Calu3 (cell line): ENCODE measurements at places on chromosomes 7 and 10.

- peaks cover 13% of the 10 kb centered on the region for H3K27me3 ChIP-seq
- H3K36me3 ChIP-seq, result no peaks in the 10 kb centered on the region
These were observed 37.0 kb upstream of the CNNM1 start for GRCh38 chr10:99292159-99292558.

DNA sequence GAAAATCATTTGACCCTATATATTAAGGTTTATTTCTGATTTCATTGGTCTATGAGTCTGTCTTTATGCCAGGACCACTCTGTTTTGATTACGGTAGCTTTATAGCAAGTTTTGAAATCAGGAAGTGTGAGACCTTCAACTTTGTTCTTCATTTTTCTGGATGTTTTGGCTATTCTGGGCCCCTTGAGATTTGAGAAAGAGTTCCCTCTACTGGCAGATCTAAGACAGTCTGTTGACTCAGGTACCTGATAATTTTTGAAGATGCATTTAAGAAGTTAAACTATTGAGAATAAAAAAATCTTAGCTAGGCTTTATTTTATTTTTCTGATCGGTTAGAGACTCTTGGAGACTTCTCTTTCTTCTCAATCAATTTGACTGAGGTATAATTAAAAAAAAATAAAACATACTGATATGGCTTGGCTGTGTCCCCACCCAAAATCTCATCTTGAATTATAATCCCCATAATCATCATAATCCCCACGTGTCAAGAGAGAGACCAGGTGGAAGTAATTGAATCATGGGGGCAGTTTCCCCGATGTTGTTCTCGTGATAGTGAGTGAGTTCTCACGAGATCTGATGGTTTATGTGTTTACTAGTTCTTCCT lies 209.2 kb downstream of the SNX10 start:
- H3K36me3 ChIP-seq, result peaks cover 9% of the 10 kb centered on the region
- H3K4me1 ChIP-seq, result peaks cover 24% of the 10 kb centered on the region
- H3K27ac ChIP-seq, result no peak overlapping the region
- no peak for DNase-seq

GRCh38 chr7:52017802-52018679 lies 701.4 kb upstream of the COBL start:
- no peaks in the 10 kb centered on the region for H3K36me3 ChIP-seq
- H3K4me1 ChIP-seq, result no peaks in the 10 kb centered on the region
- H3K4me3 ChIP-seq, result peak overlapping the region; percentile 42
- no peak overlapping the region for H3K27ac ChIP-seq

GRCh38 chr7:152173372-152174070 lies 148.0 kb downstream of the GALNT11 start:
- H3K4me1 ChIP-seq, result no peaks in the 10 kb centered on the region
- no peak overlapping the region for H3K4me3 ChIP-seq
- no peaks in the 10 kb centered on the region for H3K27me3 ChIP-seq
- H3K27ac ChIP-seq, result no peak overlapping the region
- H3K36me3 ChIP-seq, result peaks cover 16% of the 10 kb centered on the region

- peak; percentile 13 for DNase-seq
- H3K36me3 ChIP-seq, result peaks cover 38% of the 10 kb centered on the region
- peak overlapping the region; percentile 95 for H3K27ac ChIP-seq
- H3K4me1 ChIP-seq, result peaks cover 14% of the 10 kb centered on the region
These were observed 1.2 kb upstream of the LSM8 start for GRCh38 chr7:118182593-118183427.

DNA sequence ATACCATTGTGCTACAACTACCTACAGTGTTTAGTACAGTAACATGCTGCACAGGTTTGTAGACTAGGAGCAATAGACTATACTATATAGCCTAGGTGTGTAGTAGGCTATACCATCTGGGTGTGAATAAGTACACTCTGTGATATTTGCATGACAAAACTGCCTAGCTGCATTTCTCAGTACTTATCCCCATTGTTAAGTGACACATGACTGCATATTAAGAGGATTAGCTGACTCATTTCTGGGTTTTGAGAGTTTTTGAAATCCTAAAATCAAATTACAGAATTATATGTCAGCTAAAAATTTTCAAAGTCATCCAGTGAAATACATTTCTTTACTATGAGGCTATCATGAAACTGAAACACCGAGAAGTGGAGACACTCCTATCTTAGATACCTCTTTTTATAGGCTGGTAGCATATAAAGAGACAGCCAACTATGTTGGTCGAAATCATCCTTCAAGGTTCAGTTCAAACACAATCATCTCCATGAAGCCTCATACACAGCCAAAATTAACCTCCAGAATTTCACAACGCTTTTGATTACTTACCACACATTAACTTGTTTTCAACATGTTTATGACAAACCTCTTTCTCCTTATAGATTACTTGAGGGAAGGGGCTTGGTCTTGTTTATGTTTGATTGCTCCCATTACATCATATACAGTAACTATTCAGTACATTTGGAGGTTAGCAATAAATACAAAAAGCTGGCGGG lies 89.8 kb upstream of the ANK3 start:
- H3K36me3 ChIP-seq, result no peaks in the 10 kb centered on the region
- no peak for DNase-seq
- no peak overlapping the region for H3K4me3 ChIP-seq
- H3K4me1 ChIP-seq, result peaks cover 30% of the 10 kb centered on the region
- peak overlapping the region; percentile 4 for H3K27ac ChIP-seq
- H3K27me3 ChIP-seq, result no peaks in the 10 kb centered on the region

DNA sequence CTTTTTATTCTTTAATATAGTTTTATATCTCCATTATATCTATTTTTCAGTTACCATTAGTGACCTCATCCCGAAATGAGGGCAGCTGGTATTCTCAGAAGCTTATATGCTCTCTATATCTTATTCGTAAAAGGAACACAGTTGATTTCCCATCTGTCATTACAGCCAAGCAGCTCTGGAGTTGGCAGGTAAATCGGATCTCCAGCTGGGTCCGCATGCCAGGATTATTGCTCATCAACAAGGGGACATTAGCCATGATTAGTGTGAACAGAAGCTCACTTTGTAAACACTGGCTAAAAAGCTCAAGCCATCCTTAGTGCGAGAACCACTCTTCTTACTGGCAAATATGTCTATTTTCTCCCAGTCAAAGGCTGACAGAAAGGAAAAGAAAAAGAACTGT lies 180.3 kb downstream of the NPSR1 start:
- H3K4me3 ChIP-seq, result no peak overlapping the region
- peaks cover 31% of the 10 kb centered on the region for H3K4me1 ChIP-seq
- H3K27ac ChIP-seq, result no peak overlapping the region
- H3K27me3 ChIP-seq, result no peaks in the 10 kb centered on the region
